KBM-7 (cell line): ENCODE measurements at places on chromosomes 4 and X.

DNA sequence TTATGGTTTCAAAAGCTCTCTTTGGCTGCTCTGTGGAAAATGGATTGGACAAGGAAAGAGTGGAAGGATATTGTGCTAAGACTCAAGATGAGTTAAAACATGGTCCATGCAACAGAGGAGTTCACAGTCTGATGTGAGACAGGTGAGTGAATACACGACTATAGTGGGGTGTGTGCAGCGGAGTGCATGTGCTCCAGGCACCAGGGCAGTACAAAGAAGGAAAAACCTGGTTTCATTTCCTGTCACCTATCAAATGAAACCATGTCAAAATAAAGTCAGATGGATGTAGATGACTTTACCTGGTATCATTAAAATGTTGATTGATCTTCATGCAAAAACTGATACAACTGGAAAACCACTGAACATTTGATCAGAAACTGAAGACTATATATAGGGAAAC, 241.0 kb upstream of the RASGEF1B start:
- no peak for DNase-seq

DNA sequence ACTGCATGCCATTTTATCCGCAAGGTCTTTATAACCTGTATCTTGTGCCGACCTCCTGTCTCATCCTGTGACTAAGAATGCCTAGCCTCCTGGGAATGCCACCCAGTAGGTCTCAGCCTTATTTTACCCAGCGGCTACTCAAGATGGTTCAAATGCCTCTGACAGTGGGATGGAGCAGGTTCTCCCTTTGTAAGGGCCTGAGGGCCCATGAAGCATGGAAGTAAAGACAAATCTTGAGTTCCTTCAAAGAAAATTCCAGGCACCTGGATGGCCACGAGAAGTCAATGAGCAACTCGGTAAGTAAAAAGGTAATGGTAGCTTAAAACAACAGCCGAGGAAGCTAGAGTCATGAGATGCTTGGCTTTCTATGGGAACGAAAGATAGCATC, 19.6 kb upstream of the PRKX start:
- DNase-seq = no peak

GRCh38 chrX:130339408-130340222, at the start of gene SLC25A14:
Gene SLC25A14, plus strand, starts transcription at chrX:130339919. Its CDS starts 360 bp downstream, at chrX:130340279.
- DNase-seq = peak; percentile 93

DNA sequence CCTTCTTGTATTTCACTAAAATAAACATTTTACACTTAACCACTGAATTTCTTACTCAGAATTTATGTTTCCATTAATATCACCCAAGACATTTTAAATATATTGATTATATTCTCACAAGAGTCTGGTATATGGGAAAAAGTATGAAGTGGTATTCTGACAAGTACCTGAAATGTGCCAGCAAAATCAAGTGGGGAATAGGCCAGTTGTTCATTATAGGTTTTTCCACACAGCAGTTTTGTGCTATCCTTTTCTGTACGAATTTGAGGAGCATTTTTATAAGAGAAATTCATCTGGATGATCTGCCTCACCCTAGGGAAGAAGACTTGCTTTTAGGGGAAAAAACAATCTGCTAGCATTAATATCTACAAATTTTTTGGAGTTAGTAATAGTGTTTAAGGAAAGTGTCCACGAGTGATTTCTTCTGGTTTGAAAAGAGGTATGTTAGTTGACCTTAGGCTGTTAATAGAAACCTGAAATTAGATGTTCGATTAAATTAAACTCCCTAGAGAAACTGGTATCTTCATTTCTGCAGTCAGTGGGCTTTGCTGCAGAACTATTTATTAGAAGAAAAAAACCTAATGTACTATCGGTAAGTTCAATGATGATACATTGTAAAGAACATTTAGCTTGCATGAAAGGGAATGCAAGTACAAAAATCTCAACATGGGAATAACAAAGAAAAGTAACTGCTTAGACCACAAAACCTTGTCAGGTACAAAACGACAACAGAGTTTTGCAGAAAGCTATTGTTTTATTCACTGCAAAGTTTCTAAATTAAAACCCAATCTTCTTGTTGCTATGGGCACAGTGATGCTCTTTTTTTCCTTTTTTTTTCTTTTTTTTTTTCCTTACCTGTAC, 1.8 kb downstream of the KLF3 start:
- no peak for DNase-seq

- peak; percentile 12 for DNase-seq
These were observed 74.6 kb downstream of the WDR44 start for GRCh38 chrX:118420462-118420861.

DNA sequence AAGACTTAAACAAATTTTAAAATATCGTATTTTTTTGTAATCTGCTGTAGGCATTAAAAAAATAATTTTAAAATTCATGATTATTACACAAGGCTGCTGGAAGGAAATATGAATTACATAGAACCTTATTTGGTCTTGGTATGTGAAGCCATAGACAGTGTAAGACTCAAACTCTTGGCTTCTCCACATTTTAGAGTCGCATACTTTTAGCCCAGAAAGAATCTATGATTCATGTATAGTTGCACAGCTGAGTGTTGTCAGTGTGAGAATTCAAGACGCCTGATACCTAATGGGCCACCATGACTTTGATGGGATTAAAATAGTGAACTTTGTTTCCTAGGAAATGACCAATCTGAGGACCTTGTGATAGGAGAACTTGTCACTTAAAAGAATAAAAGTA, 1.4 kb downstream of the INTU start:
- DNase-seq = no peak

DNA sequence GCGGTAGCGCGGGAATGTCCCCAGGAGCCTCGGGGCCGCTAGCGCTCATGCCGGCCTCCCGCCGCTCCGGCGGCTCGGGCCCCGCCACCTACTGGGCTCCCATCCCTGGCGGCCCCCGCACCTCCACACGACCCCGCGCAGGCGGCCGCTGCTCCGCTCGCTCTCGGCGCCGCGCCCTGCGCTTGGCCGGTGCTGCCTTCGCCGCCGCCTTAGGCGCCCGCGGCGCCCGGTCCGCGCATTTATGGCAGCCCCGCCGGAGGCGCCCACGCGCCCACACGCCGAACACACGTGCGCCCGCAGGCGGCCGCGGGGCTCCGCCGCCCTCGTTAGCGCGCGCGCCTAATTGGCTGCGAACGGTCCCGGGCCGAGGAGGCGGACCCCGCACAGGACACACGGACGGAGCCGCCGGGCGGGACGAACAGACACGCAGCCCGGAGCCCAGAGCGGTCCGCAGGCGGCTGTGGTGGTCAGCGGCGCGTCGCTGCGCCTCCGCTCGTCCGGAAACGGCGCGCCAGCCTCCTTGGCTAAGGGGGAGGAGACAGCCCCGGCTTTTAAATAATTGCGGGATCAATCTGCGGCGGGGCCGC, at the start of gene NKX1-1:
Gene NKX1-1, minus strand, starts transcription at position 49 of the 587 bp plus-strand sequence. Its CDS starts 0 bp downstream, at position 49.
- no peak for DNase-seq
